ENCODE measurements at places on chromosomes 6 and 20.

DNA sequence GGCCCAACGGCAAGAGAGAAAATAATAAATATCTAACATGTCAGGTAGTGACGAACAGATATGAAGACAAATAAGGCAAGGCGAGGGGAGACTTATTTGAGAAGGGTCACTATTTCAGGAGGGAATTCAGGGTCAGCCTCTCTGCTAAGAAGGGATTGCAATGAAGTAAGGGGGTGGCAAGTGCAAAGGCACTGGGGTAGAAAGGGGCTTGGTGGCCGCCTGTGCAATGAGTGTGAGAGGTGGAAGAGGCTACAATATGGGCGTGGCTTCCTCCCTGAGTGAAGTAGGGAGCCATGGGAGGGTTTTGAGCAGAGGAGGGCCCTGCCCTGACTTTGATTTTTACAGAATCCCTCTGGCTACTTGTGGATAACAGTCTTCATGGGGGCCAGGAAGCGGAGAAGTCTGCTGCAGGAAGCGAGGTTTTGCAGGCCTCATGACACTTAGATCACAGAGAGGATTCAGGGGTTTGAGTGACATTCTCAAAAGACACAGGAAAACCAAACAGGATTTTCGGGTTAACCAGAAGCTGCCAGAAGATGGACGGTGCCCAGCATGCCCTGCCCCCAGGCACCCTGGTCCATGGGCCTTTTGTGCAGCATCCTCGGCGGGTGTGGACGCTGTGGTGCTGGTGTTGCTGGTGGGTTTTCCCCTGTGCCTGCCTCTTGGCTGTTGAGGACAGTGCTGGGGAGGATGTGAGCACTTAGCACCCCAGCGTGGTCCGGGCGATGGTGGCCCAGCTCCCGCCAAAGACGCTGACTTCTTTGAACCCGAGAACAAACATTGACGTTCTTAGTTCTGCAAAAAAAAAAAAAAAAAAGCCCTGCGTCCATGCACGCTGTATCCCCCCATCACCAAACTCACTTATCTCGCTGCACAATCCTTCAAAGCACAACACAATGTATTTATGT is 124.2 kb upstream of the PTPN1 start:
- no peak for DNase-seq

DNA sequence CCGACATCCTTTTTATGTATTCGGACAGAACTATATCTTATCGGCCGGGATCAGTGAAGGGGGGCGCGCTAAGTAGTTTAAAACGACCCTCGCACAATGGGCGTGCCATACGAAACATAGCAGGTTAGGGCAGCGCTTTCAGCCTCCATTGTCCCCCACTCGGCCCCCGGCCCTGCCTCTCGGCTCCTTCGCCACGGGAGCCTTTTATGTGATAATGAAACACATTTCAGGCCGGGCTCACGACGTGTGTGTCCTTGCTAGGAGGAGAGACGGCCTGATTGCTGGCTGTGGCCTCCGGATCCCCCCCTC is 5.3 kb downstream of the FOXA2 start:
- peak; percentile 81 for DNase-seq

- DNase-seq, result no peak
Measured at GRCh38 chr6:76481101-76481500, 408.6 kb upstream of the IMPG1 start.

- peak; percentile 38 for DNase-seq
Measured at GRCh38 chr6:40556023-40556422, 31.1 kb downstream of the LRFN2 start.

DNA sequence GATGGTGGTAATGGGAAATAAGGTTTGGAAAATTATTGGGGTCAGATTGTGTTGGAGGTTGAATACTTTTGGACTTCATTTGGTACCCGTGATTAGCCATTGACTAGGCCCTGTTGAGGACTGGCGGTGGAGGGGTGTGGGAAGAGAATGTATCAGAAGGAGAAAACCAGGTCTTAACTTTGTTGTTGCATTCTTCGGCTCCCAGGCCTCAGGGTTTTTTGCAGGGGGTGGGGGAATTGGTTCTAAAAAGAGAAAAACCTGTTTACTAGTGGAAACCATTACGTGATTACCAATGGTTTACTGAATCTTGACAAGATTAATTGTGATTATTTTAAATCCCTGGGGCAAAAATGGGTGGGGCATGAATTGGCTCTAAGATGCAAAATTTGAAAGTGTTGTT is 85.1 kb downstream of the PHF20 start:
- no peak for DNase-seq

GRCh38 chr6:3270258-3270657 is 11.5 kb downstream of the PSMG4 start:
- DNase-seq, result no peak

- no peak for DNase-seq
Measured at GRCh38 chr6:4441981-4442434, 306.6 kb upstream of the ECI2 start.

DNA sequence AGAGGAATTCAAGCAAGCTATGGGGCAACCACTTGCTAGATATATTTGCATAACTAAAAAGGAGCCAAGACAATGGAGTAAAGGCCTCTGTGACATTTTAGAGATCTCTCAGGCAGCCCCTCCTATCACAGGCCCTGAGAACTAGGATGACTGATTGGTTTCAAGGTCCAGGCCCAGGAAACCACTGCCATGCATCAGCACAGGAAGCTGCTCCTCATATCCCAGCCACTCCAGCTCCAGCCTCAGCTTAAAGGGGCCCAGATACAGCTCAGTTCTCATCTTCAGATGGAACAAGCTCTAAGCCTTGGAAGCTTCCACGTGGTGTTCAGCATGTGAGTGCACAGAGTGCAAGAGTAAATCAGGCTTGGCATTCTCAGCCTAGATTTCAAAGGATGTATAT is 21.1 kb upstream of the THBS2 start:
- no peak for DNase-seq

DNA sequence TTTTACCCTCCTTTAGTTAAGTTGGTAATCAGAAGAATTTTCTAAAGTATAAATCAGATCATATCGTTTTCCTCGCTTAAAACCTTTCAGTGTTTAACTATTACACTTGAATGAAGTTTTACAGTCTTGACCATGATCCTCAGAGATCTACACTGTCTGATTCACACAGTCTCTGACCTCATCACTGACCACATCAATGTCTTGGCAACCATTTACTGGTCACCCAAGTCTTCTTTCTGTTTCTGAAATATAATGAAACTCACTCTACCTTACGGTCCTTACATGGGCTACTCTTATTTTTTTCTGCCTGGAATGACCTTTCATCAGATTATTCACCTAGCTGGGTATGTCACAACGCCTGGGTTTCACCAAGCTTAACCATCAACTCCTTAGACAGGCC is 71.4 kb downstream of the ADGB start:
- DNase-seq, result no peak

DNA sequence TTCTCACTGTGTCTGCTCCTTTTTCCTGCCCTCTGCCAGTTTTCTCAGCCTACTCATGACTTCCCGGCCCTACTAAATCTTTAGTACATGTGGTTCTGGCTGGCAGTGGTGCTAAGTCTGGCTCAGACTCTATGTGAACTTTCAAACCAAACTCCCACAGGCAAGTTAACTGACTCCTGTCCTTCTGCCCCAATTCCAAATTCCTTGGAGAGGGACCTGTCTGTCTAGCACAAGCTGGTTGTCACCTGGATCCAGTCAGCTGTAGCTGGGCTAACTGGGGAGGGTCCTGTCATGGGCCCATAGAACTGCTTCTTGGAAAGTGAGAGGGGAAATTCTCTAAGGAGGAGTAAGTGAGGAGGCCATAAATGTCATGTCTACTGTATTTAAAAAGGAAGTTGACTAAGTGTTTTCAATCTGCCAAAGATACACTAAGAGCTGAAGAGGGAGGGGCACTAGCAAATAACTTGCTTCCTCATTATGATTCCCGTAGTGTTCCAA is 240.1 kb downstream of the KCNQ5 start:
- no peak for DNase-seq

- no peak for DNase-seq
Measured at GRCh38 chr20:4169360-4170190, 154.2 kb upstream of the RNF24 start.

DNA sequence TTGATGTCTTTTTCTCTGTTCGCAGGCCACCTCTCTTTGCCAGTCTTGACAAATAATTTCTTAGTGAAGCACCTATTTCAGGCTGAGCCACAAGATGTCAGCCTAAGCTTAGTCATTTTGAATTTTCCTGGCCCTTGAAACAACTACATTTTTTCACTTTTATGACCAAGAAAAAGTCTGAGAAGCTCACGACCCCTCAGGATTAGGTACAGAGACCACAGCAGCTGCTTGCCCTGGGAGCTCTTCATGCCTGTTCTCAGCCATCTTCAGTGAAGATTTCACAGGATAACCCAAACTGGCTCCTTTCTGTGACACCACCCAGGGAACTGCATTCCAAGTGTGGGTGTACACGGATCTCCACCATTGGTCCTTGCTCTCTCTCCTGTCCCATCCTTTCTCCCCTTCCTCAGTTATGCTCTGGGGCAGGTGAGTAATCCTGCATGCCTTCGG is 38.4 kb upstream of the SPTLC3 start:
- DNase-seq, result no peak
